Chondrocyte (in vitro differentiated cells): ENCODE measurements at places on chromosomes 2 and 18. TPM values are rescaled to one million over a fixed set of nuclear protein-coding genes. Genes with fewer than 3 reads are reported as not detected.
A peak's percentile ranks its signal among the peaks of the same experiment; 100 is the strongest.

- H3K27me3 ChIP-seq, result no peaks in the 10 kb centered on the region
- H3K27ac ChIP-seq, result no peak overlapping the region
- no peak overlapping the region for H3K4me3 ChIP-seq
- H3K4me1 ChIP-seq, result peaks cover 3% of the 10 kb centered on the region
- no peaks in the 10 kb centered on the region for H3K36me3 ChIP-seq
Measured at GRCh38 chr2:182241936-182242335, 184.9 kb downstream of the PDE1A start.

DNA sequence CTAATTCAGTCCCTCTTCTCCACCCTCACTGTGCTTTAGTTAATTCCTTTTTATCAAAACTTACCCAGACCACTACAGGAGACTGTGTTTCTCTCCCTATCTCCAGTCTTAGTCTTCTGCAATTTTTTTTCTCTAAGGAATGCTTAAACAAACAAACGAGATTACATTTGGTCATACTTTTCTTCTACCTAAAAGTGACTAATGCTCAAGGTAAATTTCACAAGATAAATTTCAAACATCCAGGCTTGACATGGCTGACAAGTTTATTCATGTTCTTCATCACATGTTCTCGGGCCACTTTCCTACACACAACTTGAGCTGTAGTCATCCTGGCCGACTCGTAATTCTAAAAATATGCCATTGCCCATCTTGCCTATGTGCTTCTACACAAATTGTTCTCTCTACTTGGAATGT, 23.2 kb upstream of the ACSL3 start:
- no peak for DNase-seq
- H3K4me1 ChIP-seq, result peaks cover 15% of the 10 kb centered on the region
- H3K36me3 ChIP-seq, result no peaks in the 10 kb centered on the region
- H3K27me3 ChIP-seq, result no peaks in the 10 kb centered on the region

- H3K4me3 ChIP-seq, result no peak overlapping the region
- H3K36me3 ChIP-seq, result peaks cover 5% of the 10 kb centered on the region
- H3K4me1 ChIP-seq, result peaks cover 3% of the 10 kb centered on the region
- H3K27me3 ChIP-seq, result no peaks in the 10 kb centered on the region
Measured at GRCh38 chr2:48383036-48383435, 146.9 kb upstream of the STON1 start.

- H3K27me3 ChIP-seq, result no peaks in the 10 kb centered on the region
- peaks cover 9% of the 10 kb centered on the region for H3K4me1 ChIP-seq
- no peaks in the 10 kb centered on the region for H3K36me3 ChIP-seq
- DNase-seq, result no peak
Measured at GRCh38 chr18:12394428-12394827, 13.3 kb upstream of the PRELID3A start.

DNA sequence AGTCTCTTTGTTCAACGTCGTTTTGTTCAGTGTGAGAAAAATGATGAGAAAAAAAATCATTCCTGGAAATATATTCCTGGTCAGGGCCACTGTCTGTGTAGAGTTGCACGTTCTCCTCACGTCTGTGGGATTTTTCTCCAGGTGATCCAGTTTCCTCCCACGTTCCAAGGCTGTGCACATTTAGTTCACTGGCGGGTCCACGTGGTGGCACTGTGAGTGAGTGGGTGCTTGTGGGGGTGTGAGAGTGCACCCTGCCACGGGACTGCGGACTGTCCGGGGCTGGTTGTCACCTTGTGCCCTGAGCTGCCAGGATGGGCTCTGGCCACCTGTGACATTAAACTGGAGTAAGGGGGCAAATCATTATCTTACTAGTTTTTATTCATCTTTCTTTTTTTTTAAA, 30.3 kb upstream of the ACYP2 start:
- DNase-seq, result no peak
- no peak overlapping the region for H3K4me3 ChIP-seq
- H3K36me3 ChIP-seq, result no peaks in the 10 kb centered on the region
- peaks cover 4% of the 10 kb centered on the region for H3K4me1 ChIP-seq

DNA sequence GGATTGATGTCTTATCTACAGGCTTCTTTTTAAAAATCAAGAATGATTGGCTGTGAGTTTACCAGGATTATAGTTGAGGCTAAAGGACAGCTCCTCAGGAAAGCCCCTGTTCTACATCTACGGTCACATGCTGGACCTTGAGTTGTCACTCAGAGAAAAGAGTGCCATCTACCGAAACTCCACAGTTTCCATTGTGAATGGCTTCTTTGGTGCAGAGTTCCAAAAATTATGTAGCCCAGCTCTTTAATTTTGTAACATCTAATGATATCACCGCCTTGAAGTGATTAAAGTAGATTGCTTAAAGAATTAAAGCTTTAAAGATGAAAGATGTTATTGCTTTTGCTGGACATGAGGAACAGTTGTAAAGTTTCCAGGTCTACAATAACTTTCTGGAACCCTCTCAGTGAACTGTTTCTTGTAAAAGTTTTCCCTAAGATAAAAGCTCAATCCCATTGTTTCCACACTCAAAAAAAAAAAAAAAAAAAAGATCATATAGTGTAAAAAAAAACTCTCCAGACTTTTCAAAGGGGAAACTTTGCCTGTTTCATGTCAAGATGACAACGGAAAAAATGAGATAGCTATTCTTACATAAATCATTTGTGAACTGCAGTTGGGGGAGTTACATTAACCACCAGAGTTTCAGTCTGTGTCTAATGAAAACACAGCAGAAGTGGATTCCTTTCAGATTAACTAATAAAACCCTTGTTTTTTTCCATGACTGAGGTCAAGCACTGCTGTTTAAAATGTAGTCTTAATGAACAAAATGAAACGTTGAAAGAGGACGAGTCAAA, 4.3 kb downstream of the COL3A1 start:
- peaks cover 32% of the 10 kb centered on the region for H3K36me3 ChIP-seq
- H3K4me1 ChIP-seq, result peaks cover 46% of the 10 kb centered on the region
- H3K27ac ChIP-seq, result peak overlapping the region; percentile 99
- no peaks in the 10 kb centered on the region for H3K27me3 ChIP-seq
- DNase-seq, result no peak

- H3K36me3 ChIP-seq, result no peaks in the 10 kb centered on the region
- no peaks in the 10 kb centered on the region for H3K4me1 ChIP-seq
- no peak overlapping the region for H3K4me3 ChIP-seq
- H3K27ac ChIP-seq, result no peak overlapping the region
- H3K27me3 ChIP-seq, result peaks cover 26% of the 10 kb centered on the region
- DNase-seq, result no peak
Measured at GRCh38 chr2:16291731-16292550, 351.6 kb downstream of the MYCN start.

Gene C2orf68
- total RNA-seq, result 19.4 to 33.9 TPM (median 21.3 TPM) in 3 replicates

Gene INO80B
- 23.2 to 35.0 TPM (median 24.3 TPM) in 3 replicates for total RNA-seq

DNA sequence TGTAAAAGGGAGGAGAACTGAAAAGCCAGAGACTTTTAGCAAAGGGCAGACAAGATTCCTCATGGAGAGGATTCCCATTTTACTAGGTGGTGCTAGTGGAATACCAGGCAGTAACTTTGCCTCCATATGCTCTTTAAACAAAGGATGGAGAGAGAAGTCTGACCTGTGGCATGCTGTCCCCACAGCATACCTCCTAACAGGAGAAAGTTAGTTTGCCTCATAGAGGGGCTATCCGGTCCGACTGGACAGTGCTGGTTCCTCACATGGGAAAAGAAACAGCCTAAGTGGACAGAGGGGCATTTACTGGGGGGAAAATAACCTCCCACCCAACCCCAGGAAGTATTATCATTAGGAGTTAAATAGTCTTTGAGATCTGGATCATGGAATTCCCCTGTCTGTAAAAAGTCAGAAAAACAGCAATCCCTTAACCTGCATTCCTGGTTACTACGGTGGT, 31.6 kb upstream of the GMCL1 start:
- H3K27ac ChIP-seq, result peak overlapping the region; percentile 85
- H3K36me3 ChIP-seq, result peaks cover 5% of the 10 kb centered on the region
- H3K4me1 ChIP-seq, result peaks cover 31% of the 10 kb centered on the region
- H3K27me3 ChIP-seq, result no peaks in the 10 kb centered on the region

DNA sequence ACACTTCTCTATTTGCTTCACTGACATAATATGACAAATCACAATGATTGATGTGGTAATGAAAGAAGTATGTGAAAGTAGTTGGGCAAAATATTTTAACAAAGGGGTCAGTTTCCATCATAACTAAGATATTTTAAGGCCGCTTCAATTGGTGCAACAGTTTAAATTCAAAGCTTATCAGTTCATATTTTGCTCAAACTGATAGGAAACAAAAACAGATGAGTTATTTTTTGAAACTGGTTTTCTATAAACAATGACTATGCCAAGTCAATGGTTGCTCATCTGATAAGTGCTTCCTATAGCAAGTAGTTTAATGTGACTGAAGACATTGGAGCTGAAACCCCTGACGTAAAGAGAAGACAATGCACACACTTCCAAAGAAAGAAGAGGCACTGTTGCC, 1290.7 kb downstream of the SUCLG1 start:
- H3K4me3 ChIP-seq, result no peak overlapping the region
- no peak overlapping the region for H3K27ac ChIP-seq
- no peaks in the 10 kb centered on the region for H3K4me1 ChIP-seq
- peaks cover 8% of the 10 kb centered on the region for H3K27me3 ChIP-seq
- no peaks in the 10 kb centered on the region for H3K36me3 ChIP-seq

Gene MOGAT1
- not detected in 3 replicates for total RNA-seq

Gene IL1RL2
- total RNA-seq, result 0.07 to 0.46 TPM in 2 of 3 replicates, not detected in the other

Gene CAVIN2
- total RNA-seq, result 1.8 to 5.7 TPM (median 2.2 TPM) in 3 replicates

DNA sequence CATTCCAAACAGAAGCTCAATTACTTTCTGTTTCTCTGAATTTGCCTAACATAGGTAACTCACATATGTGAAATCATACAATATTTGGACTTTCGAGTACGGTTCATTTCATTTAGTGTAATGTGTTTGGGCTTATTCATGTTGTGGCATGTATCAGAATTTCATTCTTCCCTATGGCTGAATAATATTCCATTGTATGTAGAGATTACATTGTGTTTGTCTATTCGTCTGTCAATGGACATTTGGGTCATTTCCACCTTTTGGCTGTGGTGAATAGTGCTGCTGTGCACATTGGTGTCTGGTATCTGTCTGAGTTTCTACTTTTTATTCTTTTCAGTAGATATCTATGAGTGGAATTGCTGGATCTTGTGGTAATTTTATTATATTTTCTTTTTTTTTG, 43.9 kb downstream of the LBH start:
- H3K4me3 ChIP-seq, result no peak overlapping the region
- no peak for DNase-seq
- H3K27ac ChIP-seq, result peak overlapping the region; percentile 95
- H3K4me1 ChIP-seq, result peaks cover 52% of the 10 kb centered on the region
- no peaks in the 10 kb centered on the region for H3K27me3 ChIP-seq

DNA sequence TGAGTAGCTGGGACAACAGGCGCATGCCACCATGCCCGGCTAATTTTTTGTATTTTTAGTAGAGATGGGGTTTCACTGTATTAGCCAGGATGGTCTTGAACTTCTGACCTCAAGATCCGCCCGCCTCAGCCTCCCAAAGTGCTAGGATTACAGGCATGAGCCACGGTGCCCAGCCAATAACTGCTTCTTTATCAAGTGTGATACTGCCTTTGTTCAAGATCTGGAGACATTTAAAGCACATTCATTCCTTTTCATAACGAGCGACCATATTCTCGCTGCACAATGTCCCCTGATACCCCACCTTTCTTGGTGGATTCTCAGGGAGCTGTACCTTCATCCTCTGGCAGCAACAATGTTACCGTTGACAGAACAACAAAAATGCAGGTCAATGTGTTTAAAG, 75.4 kb downstream of the PIEZO2 start:
- H3K27me3 ChIP-seq, result no peaks in the 10 kb centered on the region
- H3K27ac ChIP-seq, result no peak overlapping the region
- DNase-seq, result no peak
- peaks cover 59% of the 10 kb centered on the region for H3K4me1 ChIP-seq
- H3K36me3 ChIP-seq, result no peaks in the 10 kb centered on the region
- H3K4me3 ChIP-seq, result no peak overlapping the region

- peaks cover 11% of the 10 kb centered on the region for H3K4me1 ChIP-seq
- no peak for DNase-seq
- no peaks in the 10 kb centered on the region for H3K27me3 ChIP-seq
- no peaks in the 10 kb centered on the region for H3K36me3 ChIP-seq
Measured at GRCh38 chr2:164066095-164066494, 330.3 kb upstream of the FIGN start.

Gene IKZF2
- 8.6 to 18.1 TPM (median 9.2 TPM) in 3 replicates for total RNA-seq

Gene TUBA3E
- total RNA-seq, result not detected in 3 replicates

DNA sequence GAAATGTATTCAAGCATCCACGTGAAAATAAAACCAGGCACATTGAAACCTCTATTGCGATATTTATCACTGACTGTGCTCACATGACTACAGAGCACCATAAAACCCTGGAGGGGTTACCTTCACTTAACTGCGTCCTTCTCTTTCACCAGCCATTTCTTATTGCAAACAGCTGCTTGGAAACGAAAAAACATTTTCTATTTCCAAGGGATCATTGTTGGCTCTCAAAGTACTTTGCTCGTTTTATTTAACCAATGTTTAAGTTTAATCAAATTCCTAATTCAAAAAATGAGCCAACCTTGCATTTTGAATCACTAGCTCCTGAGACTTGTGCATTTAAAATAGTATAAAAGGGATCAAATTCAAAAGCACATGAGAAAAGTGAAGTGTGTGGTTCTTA, 134.4 kb downstream of the OSR1 start:
- H3K27me3 ChIP-seq, result no peaks in the 10 kb centered on the region
- no peak overlapping the region for H3K27ac ChIP-seq
- no peak for DNase-seq

- no peaks in the 10 kb centered on the region for H3K4me1 ChIP-seq
- no peak overlapping the region for H3K4me3 ChIP-seq
- no peak for DNase-seq
- H3K36me3 ChIP-seq, result peaks cover 2% of the 10 kb centered on the region
- H3K27ac ChIP-seq, result no peak overlapping the region
Measured at GRCh38 chr2:206354129-206354528, 79.7 kb downstream of the ZDBF2 start.

DNA sequence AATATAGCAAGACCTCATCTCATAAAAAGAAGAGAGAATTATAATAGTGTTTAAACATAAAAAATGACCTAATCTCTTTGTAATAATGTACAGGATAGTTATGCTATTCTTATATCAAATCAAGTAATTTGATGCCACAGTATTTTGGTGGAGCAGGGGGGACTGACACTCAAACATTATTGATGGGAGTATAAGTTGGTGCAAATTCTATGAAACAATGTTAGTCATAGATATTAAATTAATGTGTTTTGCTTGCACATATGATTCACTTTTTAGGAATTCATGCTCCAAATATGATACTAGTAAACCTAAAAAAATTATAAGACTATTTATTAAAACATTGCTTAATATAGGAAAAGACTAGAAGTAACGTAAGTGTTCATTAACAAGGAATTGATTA, 256.1 kb upstream of the SYT4 start:
- no peaks in the 10 kb centered on the region for H3K36me3 ChIP-seq
- H3K4me1 ChIP-seq, result peaks cover 15% of the 10 kb centered on the region
- no peak for DNase-seq
- H3K27me3 ChIP-seq, result peaks cover 1% of the 10 kb centered on the region

Gene CEP192
- 14.7 to 22.9 TPM (median 16.8 TPM) in 3 replicates for total RNA-seq

GRCh38 chr2:136206613-136207012, 88.7 kb upstream of the CXCR4 start:
- no peak overlapping the region for H3K27ac ChIP-seq
- no peak for DNase-seq
- H3K4me1 ChIP-seq, result no peaks in the 10 kb centered on the region
- no peaks in the 10 kb centered on the region for H3K36me3 ChIP-seq
- H3K27me3 ChIP-seq, result no peaks in the 10 kb centered on the region
- H3K4me3 ChIP-seq, result no peak overlapping the region

GRCh38 chr2:235669983-235670962, 176.4 kb downstream of the AGAP1 start:
- H3K36me3 ChIP-seq, result no peaks in the 10 kb centered on the region
- DNase-seq, result no peak
- H3K27me3 ChIP-seq, result no peaks in the 10 kb centered on the region
- peaks cover 41% of the 10 kb centered on the region for H3K4me1 ChIP-seq
- H3K4me3 ChIP-seq, result peak overlapping the region; percentile 35
- H3K27ac ChIP-seq, result no peak overlapping the region
